ENCODE measurements at places on chromosomes 2 and 18.

DNA sequence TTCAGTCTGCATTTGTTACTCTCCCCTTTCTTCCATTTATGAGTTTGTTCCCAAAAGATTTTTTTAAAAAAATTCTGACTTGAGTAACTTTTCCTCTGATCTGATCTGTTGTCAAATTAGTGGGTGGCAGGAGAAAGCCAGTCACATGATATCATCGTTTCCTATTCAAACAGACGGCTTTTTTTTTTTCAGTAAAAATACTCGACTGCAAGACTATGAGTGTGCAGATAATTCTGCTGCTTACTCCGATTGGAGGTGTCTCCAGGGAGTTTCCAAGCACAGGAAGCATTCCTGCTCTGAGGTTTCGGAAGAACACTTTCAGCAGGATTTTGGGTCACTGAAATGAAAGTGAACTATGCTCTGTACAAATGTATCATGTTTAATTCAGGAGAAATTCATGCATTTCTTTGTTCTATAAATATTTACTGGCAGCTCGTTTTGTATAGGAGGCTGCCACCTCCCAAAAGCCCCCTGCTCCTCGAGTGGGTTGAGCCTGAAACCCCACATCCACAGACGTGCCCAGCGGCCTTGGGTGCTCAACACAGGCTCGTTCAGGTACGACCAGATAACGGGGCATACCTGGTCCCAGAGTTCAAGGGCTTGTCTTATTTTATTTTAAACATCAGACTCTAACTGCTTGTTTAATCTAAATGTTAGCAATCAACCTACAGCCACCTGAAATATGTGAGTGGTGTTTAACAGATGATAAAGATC, 126.9 kb upstream of the ZNF516 start:
- DNase-seq = no peak

- DNase-seq = no peak
Observed at GRCh38 chr2:236169741-236170589, 1.8 kb upstream of the GBX2 start.

- DNase-seq = no peak
Observed at GRCh38 chr2:173232956-173233744, 121.5 kb upstream of the CDCA7 start.

DNA sequence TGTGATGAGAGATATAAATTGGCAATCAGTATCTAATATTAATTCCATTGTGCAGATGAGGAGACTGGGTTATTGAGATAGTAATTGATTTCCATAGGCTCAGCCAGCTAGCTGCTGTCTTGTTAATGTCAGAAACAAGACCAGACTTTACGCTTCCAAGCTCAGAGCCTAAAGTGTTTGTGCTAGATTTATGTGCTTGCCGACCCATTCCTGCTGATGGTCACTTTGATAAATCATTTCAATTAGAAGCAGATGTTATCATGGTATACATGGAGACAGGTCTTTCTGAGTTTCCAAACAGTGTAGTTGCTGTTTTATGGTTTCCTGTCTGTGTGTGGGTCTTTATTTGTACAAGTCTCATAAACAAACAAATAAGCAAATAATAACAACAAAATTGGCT, 92.8 kb downstream of the AQP4 start:
- DNase-seq = no peak

DNA sequence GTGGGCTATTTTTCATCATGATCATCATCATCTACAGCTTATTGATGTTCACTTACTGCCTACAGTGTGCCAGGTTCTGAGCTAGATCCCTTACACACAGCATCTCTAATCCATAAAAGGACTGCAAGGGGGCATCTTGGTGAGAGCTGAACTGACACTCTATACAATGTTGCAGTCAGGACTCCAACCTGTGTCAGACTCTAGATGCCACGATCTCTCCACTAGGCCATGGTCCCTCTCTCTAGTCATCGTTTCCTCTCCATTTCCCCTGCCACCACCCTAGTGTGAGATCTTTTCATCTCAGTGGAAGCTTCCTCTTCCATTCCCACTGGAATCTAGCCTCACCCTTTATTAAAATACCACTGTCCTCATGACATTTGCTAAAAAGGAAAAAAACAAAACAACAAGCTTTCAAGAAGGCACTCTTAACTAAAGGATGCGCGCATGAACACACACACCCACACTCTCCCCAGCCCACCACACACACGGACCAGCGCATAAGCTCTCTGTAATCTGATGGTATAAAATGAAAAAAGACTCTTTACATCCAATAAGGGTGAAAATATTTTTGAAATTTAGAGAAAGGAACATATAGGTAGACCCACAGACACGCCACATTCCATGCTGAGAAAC, 93.4 kb upstream of the THOC1 start:
- no peak for DNase-seq

GRCh38 chr2:143824791-143825190, 695.1 kb downstream of the ZEB2 start:
- DNase-seq = no peak

GRCh38 chr18:63867368-63868125, 20.0 kb upstream of the SERPINB2 start:
- no peak for DNase-seq

- DNase-seq = no peak
Observed at GRCh38 chr2:123179526-123179925, 845.6 kb upstream of the CNTNAP5 start.

GRCh38 chr18:10049747-10050146, 135.9 kb downstream of the VAPA start:
- no peak for DNase-seq

DNA sequence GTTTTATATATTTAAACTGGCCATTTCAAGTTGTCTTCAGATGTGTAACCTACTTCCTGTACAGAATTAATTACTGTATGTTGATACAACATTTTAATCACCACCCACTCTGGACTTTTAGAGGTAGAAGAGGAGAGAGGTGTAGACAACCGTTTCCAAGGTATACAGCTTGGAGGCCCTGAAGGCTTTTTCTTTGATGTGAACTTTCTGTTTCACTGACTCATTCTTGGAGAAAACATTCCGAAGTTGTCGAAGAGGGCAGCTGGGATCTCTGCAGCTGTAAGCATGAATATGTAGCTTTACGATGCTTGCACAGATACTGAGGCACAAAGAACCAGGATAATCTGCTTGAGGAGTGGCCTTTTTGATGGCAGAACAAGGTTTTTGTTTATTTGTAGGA, 137.0 kb downstream of the NCKAP5 start:
- DNase-seq = no peak

DNA sequence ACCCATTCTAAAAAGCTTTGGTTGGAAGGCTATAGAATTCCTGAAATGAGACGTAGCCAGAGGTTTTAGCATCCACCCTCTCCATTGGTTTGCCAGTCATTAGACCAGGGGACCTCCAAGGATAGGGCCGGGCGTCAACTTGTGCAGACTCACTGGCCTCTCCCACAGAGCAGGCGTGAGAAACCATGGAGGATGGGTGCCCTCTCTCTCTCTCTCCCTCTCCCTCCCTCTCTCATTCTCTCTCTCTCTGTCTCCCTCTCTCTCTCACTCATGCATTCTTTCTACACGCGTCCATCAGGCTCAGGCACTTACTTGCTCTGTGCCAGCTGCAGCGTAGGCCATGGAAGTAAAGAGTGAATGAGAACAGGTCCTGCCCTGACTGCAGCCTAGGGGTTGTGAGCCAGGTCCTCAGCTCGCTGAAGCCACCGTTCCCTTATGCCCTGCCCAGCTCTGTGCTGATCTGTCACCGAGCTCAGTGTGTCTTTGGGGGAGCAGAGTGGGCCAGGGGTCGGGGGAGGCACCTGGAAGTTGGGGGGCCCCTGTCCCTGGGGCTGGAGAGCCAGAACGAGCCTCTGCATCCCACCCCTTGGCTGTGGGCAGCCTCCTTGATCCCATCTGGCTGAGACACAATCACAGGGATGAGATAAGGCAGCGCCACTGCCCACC, 304.4 kb upstream of the HS6ST1 start:
- DNase-seq = no peak

GRCh38 chr18:31380912-31381311, 4.3 kb downstream of the DSG4 start:
- DNase-seq = no peak

- DNase-seq = no peak
Observed at GRCh38 chr2:229443546-229444268, 172.6 kb upstream of the PID1 start.

GRCh38 chr18:3321133-3321812, 59.3 kb downstream of the MYL12B start:
- DNase-seq = no peak

- DNase-seq = no peak
Observed at GRCh38 chr2:20156836-20157192, 68.1 kb downstream of the SDC1 start.

DNA sequence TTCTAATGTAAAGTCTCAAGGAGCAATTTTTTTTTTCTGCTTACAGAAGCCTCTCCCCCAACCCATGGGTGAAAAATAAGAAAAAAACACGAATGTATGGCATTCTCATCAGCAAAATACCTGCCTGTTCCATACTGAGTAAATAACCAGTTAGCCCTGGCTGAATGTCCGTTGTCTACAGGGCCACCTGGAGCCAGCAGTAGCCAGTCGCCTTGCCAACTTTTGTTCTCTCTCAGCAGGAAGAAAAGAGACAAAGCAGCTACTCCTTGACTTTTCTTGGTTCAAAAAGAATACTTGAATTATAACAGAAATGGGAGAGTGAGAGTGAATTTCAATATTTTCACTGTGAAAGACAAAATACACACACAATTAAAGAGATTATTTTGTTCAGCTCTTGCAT, 532.9 kb upstream of the CRIM1 start:
- no peak for DNase-seq

DNA sequence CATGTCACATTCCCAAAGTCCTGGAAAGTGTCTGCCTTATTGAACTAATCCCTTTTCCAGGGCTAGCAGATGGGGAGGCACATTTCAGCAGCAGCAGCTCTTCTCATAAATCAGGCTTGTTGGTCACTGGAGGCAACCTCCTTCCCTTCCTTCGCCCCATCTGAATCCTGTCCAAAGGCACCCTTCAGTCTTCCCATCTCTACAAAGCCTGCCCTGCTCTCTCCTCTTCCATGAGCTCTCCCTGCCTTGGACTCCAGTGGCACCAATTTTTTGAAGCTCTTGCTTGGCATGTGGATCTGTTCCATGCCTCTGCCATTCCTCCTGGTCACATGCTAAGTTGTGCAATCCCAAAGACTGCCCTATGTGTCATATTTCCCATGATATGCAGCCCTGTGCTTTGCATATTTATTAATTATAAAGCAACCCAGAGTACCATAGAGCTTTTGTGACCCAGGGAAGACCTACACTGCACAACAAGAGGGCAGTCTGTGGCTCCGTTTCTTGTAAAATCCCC, 70.3 kb downstream of the ANTXR1 start:
- no peak for DNase-seq

DNA sequence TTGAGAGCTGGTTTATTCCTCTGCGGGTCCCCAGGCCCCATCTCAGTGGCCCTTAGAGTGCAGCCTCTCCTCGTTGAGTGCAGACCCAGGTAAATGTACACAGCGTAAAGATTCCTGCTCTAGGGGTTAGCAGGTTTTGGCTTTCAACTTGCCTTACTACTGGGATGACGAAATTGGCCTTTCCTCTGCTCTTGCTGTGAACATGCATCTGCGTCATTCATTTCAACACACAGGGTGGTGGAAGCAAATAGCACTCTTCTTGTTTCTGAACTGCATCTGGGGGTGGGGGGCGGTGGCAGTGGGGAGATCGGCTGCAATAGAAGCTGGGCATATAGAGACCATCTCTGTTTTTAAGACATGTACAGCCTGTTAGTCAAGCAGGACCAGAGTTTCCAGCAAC, 16.5 kb upstream of the SLC16A14 start:
- DNase-seq = no peak

DNA sequence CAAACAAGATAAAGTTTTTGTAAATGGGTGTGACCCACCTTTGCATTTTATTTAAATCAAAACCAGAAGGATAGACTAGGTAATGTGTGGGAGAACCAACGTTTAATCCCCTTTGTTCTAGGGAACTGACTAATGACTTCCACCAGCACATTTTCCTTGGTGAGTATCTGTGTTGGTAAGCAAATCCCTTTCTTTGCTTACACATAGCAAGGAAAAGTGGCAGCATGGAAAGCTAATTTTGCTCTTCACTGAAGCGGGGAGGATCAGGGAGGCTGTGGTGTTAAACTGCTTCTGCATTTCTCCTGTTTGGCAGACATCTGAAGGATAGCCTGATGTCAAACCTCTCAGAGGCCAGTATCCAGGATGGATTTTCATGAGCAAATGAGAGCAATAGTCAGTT, 331.1 kb downstream of the PTPRM start:
- DNase-seq = no peak

GRCh38 chr2:21452678-21453077, 328.9 kb downstream of the TDRD15 start:
- DNase-seq = no peak

DNA sequence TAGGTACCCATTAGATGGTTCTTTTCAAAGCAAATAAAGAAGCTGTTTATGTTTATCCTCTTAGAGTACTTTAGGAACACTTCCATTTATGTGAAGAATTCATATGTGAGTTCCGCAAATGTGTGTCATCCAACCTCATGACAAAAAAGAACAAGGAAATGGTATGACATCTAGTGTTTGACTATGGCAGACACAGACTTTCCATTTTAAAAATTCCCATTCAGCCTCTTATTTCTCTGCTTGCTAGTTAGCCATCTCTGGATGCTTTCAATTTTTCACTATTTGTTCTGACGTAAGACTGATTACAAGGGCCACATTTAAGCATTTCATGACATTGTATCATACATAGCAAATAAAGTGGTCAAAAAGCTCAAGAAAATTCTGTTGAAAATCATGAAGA, 103.0 kb downstream of the ZAP70 start:
- DNase-seq = no peak

- DNase-seq = no peak
Observed at GRCh38 chr2:22748909-22749308, 636.1 kb upstream of the KLHL29 start.

DNA sequence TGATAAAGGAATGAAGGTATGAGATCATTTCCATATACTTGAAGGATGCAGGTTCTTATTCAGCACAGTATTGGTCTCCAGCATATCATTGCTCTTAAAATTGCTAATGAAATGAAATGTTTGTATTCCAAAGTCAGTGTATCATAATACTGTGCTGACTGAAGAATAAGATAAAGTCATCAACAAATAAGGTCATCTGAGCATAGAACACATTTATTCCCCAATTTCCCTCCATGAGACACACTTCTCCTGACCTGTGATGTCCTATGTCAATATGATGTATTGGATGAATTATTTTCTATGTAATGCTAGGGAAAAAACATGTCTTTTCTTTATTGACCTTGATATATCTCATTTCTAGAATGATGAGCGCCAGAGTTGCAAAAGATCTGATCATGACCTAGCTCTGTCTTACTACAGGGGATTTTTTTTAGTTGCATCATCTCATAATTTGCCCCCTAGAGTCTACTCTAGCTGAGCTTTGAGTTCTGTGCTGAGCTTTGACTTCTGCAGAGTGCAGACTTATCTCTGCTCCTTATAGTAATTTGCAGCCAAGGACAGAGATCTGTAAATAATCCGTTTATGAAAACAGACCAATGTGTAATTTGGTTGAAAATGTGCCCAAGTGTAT, 859.8 kb downstream of the TRIB2 start:
- no peak for DNase-seq

GRCh38 chr2:107242811-107243210, 356.8 kb upstream of the ST6GAL2 start:
- no peak for DNase-seq

All from activated T-cell treated with anti-CD3 and anti-CD28 coated beads for 1 hour (primary cell).